ENCODE measurements at places on chromosomes 1 and 21. TPM values are rescaled to one million over a fixed set of nuclear protein-coding genes. Genes with fewer than 3 reads are reported as not detected.
A peak's percentile ranks its signal among the peaks of the same experiment; 100 is the strongest.

- no peak for DNase-seq
These were observed 49.5 kb upstream of the S1PR1 start for GRCh38 chr1:101187297-101187696.

DNA sequence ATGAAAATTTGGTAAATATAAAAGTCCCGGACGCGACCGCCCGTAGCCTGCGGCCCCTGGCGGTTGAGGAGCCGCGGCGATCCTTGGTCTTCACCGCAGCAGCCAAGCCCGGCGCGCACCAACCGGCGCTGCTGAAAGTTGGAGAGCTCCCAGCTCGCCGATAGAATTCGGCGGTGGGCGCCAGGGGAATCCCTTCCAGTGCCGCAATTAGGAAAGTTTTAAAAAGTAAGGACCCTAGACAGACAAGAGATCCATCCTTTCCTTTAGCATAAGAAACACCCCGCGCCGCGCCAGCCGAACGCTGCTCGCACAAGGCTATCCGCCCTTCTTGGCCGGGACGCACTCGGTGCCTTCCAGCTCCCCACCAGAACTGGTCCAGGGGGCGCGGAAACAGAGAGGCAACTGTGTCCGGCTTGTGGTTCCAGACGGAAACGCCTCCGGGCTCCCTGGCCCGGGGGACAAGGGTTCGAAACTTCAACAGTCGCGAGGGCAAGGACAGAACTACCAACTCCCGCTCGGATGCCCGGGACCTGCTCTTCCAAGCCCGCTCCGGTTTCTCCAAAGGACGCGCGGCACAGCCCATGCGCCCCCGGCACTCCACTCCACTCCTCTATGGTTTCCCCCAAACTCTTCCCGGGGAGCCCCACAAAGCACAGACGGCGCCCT, 1.7 kb downstream of the FAM78B start:
- peak; percentile 93 for DNase-seq

- no peak for DNase-seq
These were observed 19.1 kb downstream of the ZCCHC17 start for GRCh38 chr1:31315902-31316301.

DNA sequence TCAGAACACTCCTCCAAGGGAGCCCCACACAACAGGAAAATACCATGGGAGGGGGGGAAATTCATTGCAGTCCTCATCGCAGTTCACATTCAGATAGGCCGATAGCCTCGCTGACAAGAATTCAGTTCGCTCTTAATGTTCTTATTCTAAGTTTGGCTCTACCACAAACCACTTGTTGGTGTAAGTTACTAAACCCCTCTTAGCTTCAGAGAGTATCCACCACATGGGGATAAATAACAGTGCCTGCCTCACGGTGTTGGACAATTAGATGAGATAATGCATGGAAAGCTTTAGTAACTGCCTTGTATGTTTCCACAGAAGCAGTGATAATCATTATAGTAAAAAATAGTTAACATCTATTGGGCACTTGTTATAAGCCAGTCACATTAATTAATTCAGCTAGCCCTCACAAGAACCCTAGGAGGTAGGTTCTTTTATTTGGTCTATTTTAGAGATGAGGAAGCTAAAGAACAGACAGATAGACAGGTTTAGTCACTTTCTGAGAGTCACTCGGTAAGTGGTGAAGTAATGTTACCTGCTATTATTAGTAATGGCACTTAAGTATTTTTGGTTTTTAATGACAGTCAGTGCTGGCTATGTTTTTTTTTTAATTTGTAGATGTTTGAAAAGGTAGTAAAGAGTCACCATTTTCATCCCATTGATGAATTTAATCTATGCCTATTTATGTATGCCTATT, 10.1 kb downstream of the VAV3 start:
- no peak for DNase-seq

- DNase-seq, result no peak
These were observed 2.0 kb upstream of the SYT6 start for GRCh38 chr1:114155706-114156105.

GRCh38 chr1:1177452-1178206, 3.9 kb downstream of the TTLL10 start:
- DNase-seq, result no peak

DNA sequence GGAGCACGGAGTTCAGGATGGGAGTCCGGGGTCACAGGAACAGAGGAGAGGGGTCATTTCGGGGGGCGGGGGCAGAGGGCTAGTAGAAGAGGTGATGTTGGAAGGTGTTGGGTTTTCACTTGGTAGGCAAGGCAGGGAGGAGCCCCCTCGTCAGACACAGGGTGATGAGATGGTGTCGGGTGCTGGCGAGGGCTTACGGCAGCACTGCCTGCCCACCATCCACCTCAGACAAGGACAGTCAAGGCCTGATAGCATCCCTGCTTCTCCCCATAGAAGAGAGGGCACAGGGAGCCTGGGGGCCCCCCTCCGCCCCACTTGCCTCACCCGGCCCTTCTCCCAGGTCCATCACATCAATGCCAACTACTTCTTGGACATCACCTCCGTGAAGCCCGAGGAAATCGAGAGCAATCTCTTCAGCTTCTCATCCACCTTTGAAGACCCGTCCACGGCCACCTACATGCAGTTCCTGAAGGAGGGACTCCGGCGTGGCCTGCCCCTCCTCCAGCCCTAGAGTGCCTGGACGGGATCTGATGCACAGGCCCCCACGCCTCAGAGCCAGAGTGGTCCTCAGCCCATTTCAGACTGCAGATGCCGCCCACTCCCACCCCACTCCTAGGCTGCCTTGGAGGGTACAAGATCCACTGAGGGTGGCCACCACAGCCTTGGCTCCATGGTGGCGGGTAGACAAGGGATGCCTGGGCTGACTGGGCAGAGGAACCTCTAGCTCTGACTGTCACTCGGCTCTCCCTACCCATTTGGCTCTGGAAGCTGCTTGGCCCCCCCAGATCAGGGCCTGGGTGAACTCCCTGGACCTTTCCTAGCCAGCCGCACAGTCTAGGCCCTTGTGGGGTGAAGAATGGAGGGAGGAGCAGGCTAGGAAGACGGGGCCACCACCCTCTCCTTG, 4.3 kb upstream of the MTFR1L start:
- DNase-seq, result no peak

- no peak for DNase-seq
These were observed 22.1 kb upstream of the SPATC1L start for GRCh38 chr21:46206163-46207005.

DNA sequence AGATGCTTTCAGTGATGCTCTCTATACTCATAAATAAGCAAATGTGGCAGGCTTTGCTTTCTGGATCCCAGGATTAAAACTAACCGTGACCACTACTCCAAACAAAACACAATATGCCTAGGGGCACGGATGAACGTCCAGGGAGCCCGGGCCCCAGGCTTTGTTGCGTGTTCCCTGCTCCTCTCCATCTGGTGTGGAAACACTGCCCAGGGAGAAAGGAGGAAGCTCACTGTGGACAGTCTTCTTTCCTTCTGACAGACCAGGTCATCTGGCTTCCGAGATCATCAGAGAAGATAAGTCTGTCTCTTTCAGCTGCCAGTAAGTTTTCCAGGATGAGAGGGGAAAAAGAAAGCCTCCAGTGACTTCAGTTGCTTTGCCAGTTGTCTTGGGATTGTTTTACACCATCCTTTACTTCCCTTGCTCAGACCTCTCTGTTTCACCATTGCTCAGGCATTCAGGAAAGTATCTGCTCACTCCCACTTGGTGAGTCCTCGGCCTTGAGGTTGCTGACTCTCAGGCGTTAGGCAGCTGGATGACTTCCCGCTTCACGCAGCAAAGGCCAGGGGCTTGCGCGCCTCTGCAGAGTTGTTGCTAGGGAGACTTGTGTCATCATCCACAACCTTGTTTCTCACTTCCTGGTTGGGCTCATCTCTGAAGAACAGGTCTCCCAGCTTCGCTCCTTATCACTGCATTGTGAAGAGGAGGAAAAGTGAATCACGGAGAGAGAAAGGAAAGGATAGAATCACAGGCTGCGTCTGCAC, 20.6 kb upstream of the PGD start:
- no peak for DNase-seq

GRCh38 chr1:8297245-8297644, 20.7 kb upstream of the SLC45A1 start:
- no peak for DNase-seq

DNA sequence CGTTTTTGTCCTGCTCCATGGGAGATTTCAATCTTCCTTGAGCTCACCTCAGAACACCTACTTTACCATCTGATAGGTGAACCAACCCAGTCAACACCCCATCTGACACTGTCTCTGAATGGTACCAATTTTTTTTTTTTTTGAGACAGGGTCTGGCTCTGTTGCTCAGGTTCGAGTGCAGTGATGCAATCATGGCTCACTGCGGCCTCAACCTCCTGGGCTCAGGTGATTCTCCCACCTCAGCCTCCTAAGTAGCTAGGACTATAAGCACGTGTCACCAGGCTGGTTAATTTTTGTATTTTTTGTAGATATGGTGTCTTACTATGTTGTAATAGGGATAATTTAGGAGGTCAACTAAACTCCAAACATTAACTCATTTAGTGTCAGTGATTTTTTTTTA, 36.3 kb downstream of the SPRTN start:
- DNase-seq, result no peak

DNA sequence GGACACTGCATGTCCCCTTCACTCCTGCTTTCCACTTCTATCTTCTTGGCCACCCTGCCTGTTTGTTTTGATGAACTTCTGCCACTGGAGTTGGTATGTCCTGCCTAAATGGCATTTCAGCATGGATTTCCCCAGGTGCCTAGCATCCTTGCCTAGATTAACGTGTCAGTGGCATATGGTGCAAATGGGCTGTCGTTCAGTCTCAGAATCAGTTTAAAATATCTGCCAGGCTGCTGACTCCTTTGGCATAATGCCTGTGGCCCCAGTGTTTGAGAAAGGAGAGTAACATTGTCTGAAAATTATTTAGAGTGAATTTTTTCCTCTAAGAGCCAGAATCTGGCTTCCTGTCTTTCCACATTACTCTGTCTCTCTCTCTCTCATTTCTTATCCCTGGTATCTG, 64.9 kb upstream of the BARHL2 start:
- DNase-seq, result no peak

The PDPN gene
- total RNA-seq, result 23.6 TPM

The PFKFB2 gene
- 3.7 TPM for total RNA-seq

The SPRR2G gene
- total RNA-seq, result not detected

The SH2D5 gene
- total RNA-seq, result 7.2 TPM

The HUNK gene
- 1.1 TPM for total RNA-seq

All from esophagus muscularis mucosa (tissue), 4 donors.